ENCODE measurements at places on chromosomes 2 and 18.
A peak's percentile ranks its signal among the peaks of the same experiment; 100 is the strongest.

GRCh38 chr18:76528477-76529432 lies 33.7 kb upstream of the ZNF516 start:
- DNase-seq, result no peak

DNA sequence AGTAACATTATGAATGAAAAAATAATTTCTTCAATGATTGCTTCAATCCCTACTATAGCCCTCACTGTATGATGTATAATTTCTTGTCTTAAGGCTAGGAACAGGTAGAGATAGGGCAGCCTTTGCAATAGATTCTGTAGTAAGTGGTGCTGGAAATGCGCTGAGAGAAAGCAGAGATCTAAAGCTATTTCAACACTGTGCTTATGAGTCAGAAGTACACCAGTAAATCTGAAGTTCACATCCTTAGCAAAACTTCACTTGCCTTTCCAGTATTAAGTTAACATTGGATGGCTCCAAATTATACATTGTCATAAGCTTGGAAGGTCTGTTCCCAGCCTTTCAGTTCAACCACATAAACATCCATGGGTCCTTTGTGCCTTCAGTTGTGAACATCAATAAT lies 178.2 kb upstream of the EPHA4 start:
- no peak for DNase-seq

DNA sequence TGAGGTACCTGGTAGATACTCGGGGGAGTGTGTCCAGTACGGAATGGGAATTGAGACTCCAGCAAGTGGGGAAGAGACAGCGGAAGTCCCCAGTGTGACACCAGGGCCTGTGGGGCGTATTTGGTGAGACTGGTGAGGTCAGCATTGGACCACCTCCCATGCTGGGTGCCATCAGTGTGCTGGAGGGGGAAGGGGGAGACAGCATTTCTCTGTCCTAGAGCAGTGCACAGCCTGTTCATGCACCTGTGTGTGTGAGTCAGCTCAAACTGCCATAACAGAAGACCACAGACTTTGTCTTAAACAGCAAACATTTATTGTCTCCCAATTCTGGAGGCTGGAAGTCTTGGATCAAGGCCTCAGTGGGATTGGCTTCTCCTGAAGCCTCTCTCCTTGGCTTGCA lies 301.8 kb downstream of the GBX2 start:
- no peak for DNase-seq

DNA sequence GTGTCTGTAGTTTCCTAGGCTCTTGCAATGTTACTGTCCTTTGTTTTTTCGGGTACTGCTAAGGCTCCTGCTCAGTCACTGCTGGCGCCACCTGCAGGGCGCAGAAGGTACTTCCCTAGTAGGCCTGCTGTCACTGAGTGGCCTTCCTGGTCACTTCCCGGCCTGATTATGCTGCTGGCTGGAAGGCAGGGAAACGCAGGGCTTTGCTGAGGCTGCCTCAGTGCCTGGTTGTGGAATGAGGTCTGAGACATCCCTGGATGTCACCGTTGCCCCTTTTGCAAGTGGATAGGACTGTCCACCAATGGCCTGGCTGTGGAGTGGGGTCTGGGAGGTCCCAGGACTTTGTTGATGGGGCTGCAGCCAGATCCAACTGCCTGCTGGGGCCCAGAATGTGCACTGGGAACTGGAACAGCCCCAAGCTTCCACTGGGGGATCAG lies 13.1 kb downstream of the DAW1 start:
- peak; percentile 68 for DNase-seq

DNA sequence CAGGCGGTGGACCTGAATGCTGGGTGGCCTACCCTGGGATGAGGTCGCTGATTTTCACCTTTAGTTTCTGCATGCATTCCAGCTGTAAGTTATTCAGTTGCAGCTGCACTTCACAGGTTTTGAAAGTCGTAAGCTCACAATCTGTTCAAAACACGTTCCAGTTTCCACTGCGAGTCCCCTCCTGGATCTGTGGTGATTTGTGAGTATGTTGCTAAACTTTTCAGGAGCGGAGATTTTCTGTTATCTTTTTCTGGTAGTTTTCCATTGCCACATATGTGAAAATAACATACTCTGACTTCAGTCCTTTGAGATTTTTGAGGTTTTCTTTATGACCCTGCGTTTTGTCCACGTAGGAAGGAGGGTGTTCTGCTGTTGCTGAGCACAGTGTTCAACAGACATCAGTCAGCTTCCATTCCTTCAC lies 102.1 kb downstream of the SNTG2 start:
- no peak for DNase-seq

- peak; percentile 56 for DNase-seq
These were observed 565.5 kb downstream of the CCDC85A start for GRCh38 chr2:56749152-56749752.

DNA sequence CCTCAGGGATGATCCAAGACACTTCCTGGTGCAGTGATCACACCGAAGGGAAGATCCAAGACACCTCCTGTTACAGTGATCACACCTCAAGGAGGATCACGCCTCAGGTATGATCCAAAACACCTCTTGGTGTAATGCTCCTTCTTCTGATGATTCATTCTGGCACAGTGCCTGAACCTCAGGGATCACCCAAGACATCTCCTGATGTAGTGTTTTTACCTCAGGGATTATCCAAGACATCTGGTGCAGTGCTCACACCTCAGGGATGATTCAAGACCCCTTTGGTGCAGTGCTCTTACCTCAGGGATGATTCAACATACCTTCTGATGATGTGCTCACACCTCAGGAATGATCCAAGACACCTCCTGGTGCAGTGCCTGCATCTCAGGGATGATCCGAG lies 124.4 kb downstream of the ASB1 start:
- no peak for DNase-seq
